CD4-positive, alpha-beta T cell (primary cell): ENCODE measurements at places on chromosomes 12 and 14. TPM values are rescaled to one million over a fixed set of nuclear protein-coding genes. Genes with fewer than 3 reads are reported as not detected.

- no peaks in the 10 kb centered on the region for H3K36me3 ChIP-seq
- no peak for DNase-seq
- no peak overlapping the region for H3K27ac ChIP-seq
- H3K27me3 ChIP-seq = no peaks in the 10 kb centered on the region
Measured at GRCh38 chr12:124039276-124039675, 66.3 kb downstream of the ZNF664 start.

DNA sequence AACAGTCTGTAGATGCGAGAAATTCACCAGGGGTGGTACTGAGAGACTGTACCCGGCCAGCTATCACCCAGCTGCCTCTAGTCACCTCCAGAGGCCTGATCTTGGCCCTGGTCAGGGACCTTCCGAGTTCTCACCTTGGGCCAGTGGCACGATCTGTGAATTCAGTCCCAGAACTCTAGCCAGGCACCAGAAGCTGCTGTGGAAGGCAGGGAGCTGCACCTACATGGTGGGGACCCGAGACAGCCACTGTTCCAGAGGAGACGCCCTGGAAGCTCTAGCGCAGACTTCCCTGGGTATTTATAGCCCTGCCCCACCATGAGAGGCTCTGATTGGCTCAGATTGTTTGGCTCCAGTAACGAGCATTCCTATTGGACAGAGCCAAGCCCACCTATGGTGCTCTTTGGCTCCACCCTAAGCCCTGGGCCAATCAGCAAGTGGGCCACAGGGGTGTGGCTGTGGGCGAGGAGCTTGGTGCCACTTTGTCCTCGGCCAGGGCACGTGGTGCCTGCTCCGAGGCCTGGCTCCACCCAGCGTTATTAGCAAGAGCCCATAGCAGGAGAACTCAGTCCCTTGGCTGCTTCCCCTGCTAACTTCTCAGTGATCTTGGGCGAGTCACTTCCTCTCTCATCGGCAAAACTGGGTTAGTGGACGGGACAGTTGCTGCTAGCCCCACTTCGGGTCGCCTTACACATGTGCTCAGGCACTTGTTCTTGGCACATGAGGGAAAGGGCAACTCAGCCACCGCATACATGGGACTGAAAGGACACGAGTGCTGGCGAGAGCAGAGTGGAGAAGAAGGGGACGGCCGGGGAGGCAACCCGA, 89.0 kb upstream of the BCL11B start:
- H3K27me3 ChIP-seq = no peaks in the 10 kb centered on the region
- no peak for DNase-seq
- H3K27ac ChIP-seq = no peak overlapping the region

DNA sequence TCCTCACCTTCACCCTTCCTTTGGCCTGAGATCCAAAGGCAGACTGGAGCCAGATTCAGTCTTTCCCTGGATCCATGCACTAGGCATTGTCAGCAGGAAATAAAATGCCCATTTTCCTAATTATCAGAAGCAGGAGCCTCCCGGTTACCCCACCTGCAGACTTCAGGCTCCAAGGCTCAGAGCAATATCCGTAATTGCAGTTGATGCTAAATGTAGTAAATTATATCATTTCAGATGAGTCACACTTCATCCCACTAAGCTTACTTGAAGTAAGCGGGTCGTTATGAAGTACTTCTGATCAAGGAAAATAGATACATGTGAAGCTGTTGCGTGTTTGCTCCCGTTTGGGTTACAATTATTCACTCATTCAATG, 110.7 kb upstream of the SFSWAP start:
- DNase-seq = no peak
- H3K4me1 ChIP-seq = peaks cover 34% of the 10 kb centered on the region
- H3K4me3 ChIP-seq = no peak overlapping the region
- no peak overlapping the region for H3K27ac ChIP-seq

The DPPA3 gene
- total RNA-seq = not detected

The CCDC38 gene
- not detected for total RNA-seq
